ENCODE measurements at places on chromosomes 7 and 10.
A peak's percentile ranks its signal among the peaks of the same experiment; 100 is the strongest.

DNA sequence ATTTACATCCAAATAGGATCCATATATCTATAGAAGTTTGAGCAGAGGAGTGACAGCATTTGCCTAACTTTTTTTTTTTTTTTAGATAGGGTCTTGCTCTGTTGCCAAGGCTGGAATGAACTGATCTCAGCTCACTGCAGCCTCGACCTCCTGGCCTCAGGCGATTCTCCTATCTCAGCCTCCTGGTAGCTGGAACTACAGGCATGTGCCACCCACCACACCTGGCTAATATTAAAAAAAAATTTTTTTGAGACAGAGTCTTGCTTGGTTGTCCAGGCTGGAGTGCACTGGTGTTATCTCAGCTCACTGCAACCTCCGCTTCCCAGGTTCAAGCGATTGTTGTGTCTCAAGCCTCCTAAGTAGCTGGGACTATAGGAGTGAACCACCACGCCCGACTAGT lies 15.1 kb downstream of the PPIA start:
- DNase-seq, result no peak

GRCh38 chr10:28479927-28480627 lies 52.8 kb upstream of the WAC start:
- peak; percentile 33 for DNase-seq

DNA sequence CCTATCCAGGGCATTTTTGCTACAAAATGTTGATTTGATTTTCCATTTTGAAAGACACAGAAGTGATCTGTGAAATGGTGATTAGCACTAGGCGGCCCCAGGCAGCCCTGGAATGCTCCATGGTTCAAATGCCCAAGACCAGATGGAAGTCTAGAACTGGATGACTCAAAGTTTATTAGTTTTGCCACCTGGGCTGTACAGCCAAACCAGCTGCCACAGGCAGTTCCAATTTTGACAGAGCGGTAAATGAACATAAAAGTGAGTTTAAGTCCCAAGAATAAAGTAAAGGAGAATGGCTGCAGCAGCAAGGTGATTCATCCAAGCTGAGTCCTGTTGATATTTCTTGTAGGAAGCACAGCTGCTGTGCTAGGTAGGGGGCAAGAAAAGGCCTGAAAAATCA lies 180.5 kb downstream of the SUGCT start:
- no peak for DNase-seq

GRCh38 chr7:46360296-46360695 lies 439.2 kb upstream of the IGFBP3 start:
- no peak for DNase-seq

DNA sequence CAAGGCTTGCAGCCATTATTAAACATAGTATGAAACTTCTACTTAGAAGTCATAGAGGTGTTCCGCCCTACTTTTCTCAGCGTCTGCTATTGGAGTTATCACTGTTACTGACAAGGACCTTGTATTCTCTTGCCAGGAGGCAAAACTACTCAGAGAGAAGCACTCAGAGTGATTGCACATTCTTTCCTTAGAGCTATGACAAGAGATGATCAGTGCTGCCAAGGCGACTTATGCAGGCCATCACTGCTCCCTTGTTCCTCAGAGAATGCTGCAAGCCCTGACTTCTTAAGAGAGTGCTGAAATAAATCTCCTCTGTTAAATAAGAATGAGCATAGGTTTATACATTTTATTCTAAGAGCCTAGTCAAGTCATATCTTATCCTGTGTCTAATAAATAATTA lies 534.6 kb upstream of the PHF14 start:
- DNase-seq, result no peak

- no peak for DNase-seq
Observed at GRCh38 chr7:135855846-135856245, 107.2 kb upstream of the FAM180A start.

GRCh38 chr7:45657136-45657889 lies 83.1 kb downstream of the ADCY1 start:
- DNase-seq, result no peak

DNA sequence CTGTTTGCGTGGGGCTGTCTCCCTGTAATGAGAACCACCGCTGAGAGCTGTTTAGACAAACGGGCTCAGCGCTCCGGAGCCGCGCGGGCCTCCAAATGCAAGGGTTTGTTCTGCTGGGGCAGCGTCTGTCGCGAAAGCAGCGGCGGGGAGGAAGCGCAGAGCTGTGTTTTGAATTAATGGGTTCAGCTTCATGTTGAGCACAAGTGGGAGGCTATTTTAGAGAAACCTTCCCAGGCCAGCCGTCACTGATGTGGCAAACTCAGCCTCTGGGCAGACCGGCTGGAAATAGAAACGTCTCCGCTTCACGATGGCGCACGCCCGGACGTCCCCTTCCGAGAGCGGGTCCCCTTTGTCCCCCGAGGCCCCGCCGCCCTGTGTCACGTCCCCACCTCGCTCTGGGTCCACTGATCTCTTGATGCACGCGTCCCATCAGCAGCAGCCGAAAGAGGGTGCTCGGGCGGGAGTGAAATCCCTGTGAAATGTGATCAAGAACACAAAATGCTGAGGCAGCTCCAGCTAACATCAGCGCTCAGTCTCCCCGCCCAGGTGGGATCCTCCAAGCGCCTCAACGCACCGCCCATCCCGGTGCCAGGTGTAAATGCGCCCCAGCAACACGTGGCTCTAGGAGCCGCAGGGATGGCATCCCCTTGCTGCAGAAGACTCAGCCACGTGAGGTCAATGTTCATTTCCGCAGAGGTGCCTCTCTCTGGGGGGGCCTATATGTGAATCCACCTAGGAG lies 44.9 kb downstream of the BAMBI start:
- DNase-seq, result no peak

GRCh38 chr10:131677671-131678070 lies 223.1 kb upstream of the PPP2R2D start:
- no peak for DNase-seq

DNA sequence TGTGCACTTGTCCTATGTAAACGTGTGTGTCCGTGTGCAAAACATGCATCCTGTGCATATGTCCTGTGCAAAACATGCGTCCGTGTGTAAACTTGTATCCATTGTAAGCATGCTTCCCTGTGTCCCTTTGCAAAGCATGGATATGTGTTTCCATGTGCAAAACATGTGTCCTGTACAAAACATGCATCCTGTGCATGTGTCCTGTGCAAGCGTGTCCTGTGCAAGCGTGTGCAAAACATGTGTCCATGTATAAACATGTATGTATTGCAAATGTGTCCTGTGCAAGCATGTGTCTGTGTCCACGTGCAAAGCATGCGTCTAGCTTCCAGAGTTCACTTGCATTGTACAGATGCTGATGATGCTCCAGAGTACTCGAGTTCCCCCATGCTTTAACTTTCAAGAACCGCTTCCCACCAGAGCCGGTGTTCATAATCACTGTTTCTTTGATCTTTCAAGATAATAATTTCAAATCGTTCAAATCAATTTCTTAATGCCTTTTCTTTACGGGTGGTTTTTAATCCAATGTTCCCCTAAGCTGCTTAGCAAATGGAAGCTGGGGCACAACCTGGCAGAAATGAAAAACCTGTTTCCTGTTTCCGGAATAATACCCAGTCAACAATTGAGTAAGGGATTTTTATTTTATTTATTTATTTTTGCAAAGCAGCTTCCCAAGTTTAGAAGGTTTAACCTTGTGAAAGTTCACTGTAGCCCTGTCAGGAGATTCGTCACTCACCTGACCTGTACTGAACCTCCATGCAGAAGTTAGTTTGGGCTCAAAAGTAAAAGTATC lies 641 bp upstream of the ASB13 start:
- no peak for DNase-seq

DNA sequence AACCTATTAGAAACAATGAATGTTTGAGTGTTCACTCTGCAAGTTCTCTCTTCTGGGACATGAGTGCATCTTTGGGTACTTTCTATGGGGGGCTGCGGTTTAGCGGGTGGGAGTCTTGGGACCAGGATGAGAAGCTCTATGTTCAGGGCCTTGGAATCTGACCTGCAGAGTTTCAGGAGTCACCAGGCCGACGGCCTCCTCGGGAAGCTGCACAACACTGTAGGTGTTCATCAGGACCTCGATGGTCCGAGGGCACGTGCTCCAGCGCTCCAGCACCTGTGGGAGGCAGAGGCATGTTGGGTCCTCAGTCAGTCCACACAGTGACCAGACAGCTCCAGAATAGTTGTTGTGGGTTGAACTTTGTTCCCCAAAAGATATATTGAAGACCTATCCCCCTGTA lies 8.9 kb upstream of the GBX1 start:
- DNase-seq, result no peak

GRCh38 chr7:74083117-74083876 lies at the start of gene LIMK1:
Gene LIMK1 (plus strand): TSS chr7:74083804. CDS start chr7:74083991, 187 bp downstream.
- DNase-seq, result peak; percentile 74

Measured in CD14-positive monocyte (primary cell).